Smooth muscle cell of bladder (primary cell): ENCODE measurements at places on chromosomes 4 and X. TPM values are rescaled to one million over a fixed set of nuclear protein-coding genes. Genes with fewer than 3 reads are reported as not detected.

DKK2 gene
- 0.09 TPM in 1 of 2 replicates, not detected in the other for total RNA-seq

SSX1 gene
- total RNA-seq: 0.18 TPM in 1 of 2 replicates, not detected in the other

CHRDL1 gene
- total RNA-seq: 0.14 and 0.46 TPM in 2 replicates

PRDM8 gene
- total RNA-seq: 2.8 and 2.9 TPM in 2 replicates

FBXW7 gene
- total RNA-seq: 84.1 and 135 TPM in 2 replicates

ENPP6 gene
- total RNA-seq: 0.09 and 0.28 TPM in 2 replicates

MAGEA10 gene
- not detected in 2 replicates for total RNA-seq

CENPVL2 gene
- total RNA-seq: not detected in 2 replicates

FRMD7 gene
- under 0.01 and 0.09 TPM in 2 replicates for total RNA-seq

MFAP3L gene
- total RNA-seq: 1.7 and 4.0 TPM in 2 replicates

FOXP3 gene
- total RNA-seq: not detected in 2 replicates

SMIM31 gene
- total RNA-seq: not detected in 2 replicates

TREX2 gene
- total RNA-seq: 1.4 and 1.8 TPM in 2 replicates

DCHS2 gene
- total RNA-seq: under 0.01 TPM in 2 replicates

SYP gene
- total RNA-seq: 0.14 and 0.18 TPM in 2 replicates

TXK gene
- total RNA-seq: not detected in 2 replicates

SOX3 gene
- total RNA-seq: not detected in 2 replicates

NPY2R gene
- total RNA-seq: under 0.01 TPM in 1 of 2 replicates, not detected in the other

TGIF2LX gene
- total RNA-seq: not detected in 2 replicates

FHDC1 gene
- 0.18 and 0.28 TPM in 2 replicates for total RNA-seq

IL1RAPL1 gene
- total RNA-seq: 0.43 and 0.46 TPM in 2 replicates

CPLX1 gene
- total RNA-seq: not detected in 2 replicates

NUP62CL gene
- total RNA-seq: 0.14 TPM in 1 of 2 replicates, not detected in the other

CXCL5 gene
- 14.0 and 21.0 TPM in 2 replicates for total RNA-seq

MAGEB17 gene
- not detected in 2 replicates for total RNA-seq

THAP9 gene
- 4.7 TPM in 2 replicates for total RNA-seq

BRCC3 gene
- total RNA-seq: 8.2 and 10.8 TPM in 2 replicates

F9 gene
- not detected in 2 replicates for total RNA-seq
